GM12865 (cell line): ENCODE measurements at places on chromosomes 2 and 18.

DNA sequence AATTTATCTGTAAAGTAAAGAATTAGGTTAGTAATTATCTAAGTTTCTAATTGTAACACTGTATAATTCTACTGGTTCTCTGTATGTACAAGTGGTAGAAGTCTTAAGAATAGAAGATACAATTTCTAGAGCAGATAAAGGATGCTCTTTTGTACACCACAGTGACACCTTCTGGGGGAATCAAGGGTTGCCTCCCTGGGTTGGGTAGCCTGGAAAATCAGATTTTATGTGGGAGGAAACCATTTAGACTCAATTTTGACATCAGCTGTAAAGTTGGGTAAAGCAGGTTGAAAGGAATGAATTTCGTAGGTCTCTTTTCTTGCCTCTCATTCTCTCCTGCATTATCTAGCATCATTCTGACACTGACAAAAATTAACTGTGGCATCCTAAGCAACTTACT, 354.8 kb downstream of the DCC start:
- DNase-seq = peak; percentile 2

DNA sequence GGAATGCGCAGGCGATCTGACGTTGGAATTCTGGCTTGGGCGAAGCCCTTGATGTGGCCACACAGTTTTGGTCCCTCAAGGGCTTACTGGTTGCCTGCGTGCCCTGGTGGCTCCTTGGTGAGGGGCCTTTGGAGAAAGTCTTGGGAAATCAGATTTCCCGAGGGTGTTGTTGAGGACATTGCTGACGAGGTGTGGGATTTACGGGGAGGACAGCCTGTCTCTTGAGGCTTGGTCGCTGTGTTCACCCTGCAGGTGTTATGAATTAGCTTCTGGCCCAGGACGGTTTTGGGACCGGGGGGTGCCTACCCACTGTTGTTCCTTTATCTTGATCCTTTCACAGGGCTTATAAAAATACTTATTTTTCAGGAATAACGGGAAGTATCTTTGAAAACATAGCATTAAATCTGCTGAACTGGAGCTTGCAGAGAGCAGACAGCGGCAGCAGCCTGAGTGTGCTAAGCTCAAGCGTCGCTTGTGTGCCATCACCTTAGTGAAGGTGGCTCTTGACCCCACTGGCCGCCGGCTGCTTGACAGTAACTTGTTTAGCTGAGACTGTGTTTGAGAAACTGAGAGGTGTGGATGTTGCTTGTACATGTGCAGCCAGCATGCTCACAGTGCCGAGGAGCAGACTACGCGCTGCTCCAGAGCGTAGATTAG, 4.2 kb downstream of the CTDP1 start:
- DNase-seq = no peak

DNA sequence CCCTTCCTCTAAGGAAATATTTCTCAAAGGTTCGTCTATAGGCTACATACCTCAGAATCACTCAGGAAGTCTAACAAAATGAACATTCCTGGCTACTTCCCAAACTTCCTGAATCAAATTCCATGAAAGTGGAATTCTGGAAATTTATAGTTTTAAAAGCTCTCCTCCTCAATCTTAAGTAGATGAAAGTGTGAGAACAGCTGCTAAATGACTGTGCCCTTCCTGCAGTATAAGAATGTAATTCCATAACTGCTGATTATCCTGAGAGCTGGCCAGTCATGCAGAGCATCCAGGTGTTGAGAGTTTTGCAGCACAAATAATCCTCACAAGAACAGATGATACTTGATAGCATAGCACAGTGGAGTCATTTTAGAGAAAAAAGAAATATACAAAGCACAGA, 265.0 kb downstream of the KCNJ3 start:
- DNase-seq = no peak

DNA sequence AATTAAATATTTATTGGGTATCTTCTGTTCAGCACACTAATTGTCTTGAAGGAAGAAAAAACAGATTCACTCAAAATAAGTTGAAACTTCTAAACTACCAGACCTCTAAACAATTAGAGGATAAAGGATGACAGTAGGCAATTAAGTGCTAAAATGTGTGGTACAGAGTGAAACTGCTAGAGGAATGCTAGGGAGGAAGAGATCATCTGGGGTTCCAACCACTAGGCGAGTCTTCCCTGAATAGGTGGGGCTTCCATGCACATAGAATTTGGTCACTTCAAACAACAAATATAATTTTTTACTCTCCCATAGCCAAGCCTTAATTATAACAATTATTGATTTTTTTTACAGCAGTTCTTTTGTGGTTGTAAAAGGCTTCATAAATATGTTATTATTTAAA, 559.0 kb upstream of the ZEB2 start:
- no peak for DNase-seq

DNA sequence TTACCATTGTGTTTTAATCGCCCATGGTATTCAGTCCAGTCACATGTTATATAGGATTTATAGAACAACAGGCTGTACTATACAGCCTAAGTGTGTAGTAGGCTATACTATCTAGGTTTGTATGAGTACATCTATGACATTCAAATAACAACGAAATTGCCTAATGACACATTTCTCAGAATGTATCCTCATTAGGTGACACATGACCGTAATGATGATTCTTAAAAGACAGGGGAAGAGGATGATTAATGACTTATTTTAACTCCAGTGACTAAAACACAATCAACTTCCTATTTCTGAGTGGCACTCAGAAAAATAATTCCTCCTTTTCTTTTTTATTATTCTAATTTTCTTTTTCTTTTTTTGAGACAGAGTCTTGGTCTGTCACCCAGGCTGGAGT, 63.0 kb upstream of the ACSL3 start:
- DNase-seq = no peak

GRCh38 chr2:134502104-134502503, 216.7 kb downstream of the TMEM163 start:
- no peak for DNase-seq

GRCh38 chr2:135949451-135950234, 35.8 kb downstream of the DARS1 start:
- DNase-seq = no peak

DNA sequence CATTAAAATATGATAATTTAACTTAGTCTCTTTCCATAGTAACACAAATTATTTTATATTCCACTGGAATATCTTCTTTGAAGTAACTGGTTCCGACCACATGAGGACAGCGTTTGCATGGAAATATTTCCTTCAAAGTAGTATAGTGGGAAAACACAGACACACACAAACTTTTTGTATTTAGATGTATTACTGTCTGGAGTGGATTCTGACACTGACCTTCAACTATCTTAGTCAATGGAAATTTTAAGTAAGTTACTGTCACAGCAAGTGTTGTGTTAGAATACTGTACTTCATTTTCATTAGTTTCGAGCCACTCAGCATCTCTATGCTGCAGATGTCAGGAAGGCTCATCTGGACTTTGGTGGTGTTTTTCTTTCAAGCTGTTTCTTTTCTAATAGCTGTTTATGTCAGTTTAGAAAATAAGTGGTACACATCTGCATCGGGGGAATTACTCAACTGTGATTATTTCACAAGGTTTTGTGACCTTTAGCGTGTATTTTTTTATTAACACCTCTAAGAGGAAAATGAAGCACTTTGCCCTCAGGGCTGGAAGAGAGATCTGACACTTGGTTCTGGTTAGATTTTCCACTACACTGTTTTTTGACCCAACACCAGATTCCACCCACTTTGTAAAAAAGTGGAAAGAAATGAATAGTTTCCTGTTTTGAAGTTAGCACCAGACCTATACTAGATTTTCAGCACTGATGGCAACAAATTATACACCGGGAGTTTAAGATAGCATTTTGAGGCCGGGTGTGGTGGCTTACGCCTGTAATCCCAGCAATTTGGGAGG, 18.9 kb upstream of the THOC1 start:
- DNase-seq = no peak

DNA sequence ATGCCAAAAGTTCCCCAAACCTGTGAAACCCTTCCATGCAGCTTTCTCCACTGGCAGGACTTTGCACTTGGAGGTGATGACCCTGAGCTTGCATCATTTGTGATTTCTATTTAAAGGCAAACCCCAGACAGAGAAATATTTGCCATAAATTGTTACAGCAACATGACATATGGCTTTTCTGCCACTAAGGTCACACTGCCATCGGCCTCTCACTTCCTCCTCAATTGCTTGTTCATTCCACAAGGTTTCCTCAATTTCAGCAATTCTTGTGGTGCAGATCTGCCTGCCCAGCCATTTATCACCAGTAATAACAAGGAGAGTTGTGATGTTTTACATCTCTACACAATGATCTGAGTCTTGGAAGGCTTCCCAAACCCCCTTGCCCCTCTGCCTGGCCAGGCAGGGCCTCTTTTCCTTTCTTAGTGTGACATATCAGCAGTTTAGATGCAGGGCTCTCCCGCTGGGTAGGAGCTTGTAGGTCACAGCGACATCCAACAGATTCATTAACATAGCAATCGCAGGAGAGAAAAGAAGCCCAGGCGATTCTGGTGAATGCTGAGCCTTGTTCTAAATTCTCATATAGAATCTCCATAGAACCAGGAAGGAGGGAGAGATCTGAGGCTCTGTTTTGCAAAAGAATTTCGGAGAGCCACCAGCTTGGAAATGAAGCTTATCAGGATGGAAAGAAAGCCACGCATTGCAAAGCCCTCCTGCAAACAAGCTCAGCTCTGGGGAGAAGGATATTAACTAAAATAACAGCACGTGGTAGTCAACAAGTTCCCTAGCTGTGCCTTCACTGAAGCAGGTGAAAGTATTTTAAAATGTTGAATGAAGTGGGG, 46.7 kb upstream of the ITGA6 start:
- no peak for DNase-seq

DNA sequence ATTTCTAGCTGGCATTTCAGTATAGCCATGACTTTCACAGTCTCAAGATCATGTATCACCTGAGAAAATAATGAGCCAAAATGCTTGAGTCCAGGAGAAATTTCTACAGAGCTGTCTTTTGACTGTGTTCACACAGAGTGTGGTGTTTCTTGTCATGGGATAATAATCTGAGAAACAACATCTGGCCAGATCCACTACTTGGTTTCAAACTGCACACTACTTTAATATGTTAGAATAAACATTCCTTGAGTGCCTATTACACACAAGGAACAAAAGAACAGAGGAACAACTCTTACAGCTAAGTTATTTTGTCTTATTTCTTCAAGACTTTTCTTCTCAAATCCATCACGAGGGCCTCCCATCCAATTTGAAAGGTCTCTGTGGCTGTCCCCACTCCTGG, 108.3 kb downstream of the SS18 start:
- DNase-seq = no peak

DNA sequence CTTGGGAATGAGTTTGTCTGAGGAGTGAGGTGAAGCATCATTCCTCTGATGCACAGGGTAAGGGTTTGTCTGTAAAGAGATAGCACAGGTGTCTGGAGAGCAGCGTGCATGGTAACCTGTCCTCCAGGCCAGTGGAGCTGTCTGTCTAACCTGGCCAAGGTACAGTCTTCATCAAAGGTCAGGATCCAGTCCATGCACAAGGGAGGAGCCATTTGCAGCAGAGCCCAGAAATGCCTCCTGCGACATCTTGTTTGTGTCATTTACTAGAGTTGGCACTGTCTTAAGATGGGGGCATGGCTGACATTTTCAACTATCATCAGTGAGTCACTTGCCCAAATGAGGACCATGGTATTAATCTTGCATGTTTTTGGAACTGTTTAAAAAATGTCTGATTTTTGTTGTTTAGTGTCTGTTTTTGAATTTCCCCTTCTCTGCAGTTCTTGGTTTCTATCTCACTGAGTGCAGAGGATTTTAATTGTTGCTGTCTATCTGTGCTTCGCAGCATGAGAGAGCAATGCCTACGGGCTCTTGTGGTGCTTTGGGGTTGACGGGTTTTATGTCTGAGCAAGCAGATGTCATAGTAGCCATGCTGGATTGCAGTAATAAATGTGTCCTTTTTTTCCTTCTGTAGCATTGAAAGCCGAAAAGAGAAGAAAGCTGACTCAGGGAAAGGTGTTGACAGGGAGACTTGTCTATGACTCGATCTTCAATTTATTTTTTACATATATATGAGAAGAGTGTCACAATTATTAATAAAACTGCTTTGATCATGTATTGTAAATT, 91.3 kb downstream of the DPP4 start:
- no peak for DNase-seq

- no peak for DNase-seq
Measured at GRCh38 chr2:17461087-17461475, 57.2 kb downstream of the RAD51AP2 start.

- no peak for DNase-seq
Measured at GRCh38 chr2:227340106-227340505, 15.1 kb downstream of the MFF start.

GRCh38 chr18:60067426-60068210, 167.8 kb downstream of the PMAIP1 start:
- DNase-seq = no peak

DNA sequence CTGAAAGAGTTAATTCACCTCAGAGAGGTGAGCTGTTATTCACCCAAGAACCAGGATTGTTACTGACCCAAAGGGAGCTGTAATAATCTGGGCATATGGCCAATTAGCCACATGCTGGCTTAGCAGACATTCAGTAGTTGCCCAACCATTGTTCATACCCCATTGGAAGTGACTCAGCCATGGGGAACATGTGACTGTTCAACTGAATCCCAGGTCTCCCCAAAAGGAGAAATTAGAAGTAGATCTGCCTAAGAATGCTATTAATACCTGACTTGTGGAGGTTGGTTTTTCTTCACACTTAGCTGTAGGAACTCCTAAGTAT, 272.6 kb upstream of the UBE2E3 start:
- DNase-seq = no peak

- no peak for DNase-seq
Measured at GRCh38 chr2:46380038-46380940, 83.1 kb downstream of the EPAS1 start.

DNA sequence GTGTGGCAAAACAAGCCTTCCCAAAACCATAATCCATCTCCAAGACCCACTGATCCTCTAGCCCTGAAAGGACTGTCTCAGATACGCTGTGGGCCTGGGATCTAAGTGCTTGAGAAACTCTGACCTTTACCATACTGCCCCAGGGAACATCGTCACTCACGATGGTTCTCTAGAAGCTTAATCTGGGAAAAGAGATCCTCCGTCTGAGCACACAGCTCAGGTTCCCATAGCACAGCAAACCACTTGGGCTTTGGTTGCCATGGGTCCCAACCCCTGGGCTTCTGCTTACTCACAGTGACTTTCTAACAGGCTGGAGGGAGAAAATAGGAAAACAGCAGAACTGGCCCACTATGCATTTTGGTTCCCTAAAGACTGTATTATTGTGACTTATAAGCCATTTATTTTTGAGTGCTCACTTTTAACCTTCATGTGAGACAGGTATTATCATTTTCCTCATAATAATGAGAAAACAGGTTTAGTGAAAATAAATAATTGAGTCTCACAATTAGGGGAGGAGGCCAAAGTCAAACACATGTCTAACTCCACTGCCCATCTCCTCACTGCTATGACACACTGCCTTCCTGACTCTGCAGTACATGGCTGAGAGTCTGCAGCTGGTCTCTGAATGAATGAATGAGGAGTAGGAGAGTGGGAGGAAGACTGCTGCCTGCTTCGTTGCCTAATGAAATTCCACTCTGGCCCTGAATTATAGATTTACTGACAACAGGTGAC, 46.7 kb downstream of the REEP1 start:
- no peak for DNase-seq

DNA sequence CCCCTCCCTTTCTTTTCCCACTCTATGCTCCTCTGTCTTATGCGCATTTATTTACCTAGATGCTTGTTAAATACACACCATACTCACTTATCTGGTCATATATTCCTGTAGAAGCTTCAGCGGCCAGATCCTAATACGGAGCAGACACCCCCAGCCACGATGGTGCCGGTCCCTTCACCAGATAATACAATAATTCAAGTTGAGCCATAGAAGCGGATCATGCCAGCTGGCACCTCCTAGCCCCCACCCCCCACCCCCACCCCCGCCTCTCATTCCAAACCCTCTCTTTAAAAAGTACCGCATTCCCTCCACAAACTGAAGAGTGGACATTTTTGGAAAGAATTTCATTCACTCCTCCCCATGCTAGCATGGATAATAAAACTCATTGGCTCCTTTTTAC, 95.2 kb downstream of the BIN1 start:
- DNase-seq = no peak
